ENCODE measurements at places on chromosomes 12 and 14. TPM values are rescaled to one million over a fixed set of nuclear protein-coding genes. Genes with fewer than 3 reads are reported as not detected.

DNA sequence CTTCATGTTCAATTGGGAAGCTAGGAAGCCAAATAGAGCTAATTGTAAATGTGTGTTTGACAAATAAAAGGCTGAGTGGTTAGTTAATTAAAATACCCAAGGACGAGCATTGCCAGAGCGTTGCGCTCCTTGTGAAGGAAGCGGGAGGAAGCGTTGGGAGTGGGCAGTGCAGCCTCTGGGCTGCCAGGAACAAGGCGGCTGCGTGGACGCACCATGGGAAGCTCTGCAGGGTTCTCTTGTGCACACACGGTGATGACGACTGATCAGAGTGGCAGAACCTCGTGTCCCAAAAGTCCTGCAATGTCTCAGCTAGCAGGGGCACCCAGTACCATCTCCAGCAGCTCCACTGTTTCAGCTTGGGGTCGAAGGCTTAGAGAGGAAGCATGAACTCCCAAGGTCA lies 546.6 kb upstream of the TMEM132C start:
- no peaks in the 10 kb centered on the region for H3K4me1 ChIP-seq
- H3K27ac ChIP-seq = no peak overlapping the region
- H3K4me3 ChIP-seq = no peak overlapping the region

SMOC1 gene
- total RNA-seq = 5.7 TPM

SYNE3 gene
- total RNA-seq = 13.5 TPM

DNA sequence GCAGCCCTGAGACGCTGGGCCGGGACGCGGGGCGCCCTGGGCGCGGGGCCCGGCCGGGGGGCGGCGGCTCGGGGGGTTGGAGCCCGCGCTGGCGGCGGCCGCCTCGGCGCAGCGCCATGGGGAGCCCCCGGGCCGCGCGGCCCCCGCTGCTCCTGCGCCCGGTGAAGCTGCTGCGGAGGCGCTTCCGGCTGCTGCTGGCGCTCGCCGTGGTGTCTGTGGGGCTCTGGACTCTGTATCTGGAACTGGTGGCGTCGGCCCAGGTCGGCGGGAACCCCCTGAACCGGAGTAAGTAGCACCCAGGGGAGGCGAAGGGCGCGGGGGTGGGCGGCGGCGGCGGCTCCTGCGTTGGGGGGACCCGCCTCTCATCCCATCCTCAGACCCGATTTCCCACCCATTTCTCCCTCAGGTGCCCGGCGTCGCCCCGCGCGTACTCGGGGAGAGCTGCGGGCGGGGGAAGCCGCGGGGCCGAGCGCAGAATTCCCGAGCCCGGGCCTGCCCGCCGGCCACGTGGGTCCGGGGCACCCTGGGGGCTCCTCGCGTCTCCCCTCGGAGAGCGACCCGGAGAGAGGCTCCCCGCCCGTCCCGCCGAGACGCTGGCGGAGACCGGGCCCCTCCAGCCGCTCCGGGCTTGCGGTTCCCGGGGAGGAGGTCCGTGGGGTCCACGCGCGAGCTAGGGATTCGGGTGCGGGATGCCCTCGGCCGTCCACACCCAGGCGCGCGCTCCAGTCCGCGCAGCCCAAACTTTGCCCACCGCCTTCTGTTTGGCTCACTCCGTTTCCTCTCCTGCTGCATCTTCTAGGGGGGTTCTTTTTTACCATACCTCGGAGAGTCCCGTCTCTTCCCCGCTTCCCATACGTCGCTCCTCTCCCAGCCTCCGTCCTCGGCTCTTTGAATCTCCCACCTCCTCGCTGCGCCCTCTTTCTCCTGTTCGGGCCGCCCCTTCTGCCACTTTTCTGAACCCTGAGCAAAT lies 807 bp downstream of the B4GALNT3 start:
- H3K27me3 ChIP-seq = no peaks in the 10 kb centered on the region
- H3K27ac ChIP-seq = no peak overlapping the region
- H3K4me1 ChIP-seq = no peaks in the 10 kb centered on the region

DNA sequence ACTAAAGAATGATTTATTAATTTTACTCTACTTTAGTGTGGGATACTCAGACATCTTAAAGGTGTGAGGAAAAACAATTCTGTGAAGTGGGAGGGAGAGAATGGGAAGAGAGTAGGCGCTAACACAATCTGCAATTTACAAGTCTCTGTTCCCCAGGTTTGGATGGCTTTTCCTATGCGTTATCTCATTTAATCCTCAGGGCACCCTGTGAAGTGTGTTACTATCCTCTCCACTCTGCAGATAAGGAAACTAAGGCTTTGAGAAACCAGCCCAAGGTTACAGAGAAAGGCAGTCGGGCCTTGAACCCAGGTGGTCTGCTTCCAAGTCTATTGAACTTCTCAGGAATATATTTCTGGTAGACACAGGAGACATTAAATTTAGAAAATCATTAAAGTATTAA lies 36.2 kb upstream of the TUBA1C start:
- H3K4me3 ChIP-seq = no peak overlapping the region
- DNase-seq = no peak
- H3K27me3 ChIP-seq = no peaks in the 10 kb centered on the region
- no peak overlapping the region for H3K27ac ChIP-seq
- no peaks in the 10 kb centered on the region for H3K4me1 ChIP-seq

DNA sequence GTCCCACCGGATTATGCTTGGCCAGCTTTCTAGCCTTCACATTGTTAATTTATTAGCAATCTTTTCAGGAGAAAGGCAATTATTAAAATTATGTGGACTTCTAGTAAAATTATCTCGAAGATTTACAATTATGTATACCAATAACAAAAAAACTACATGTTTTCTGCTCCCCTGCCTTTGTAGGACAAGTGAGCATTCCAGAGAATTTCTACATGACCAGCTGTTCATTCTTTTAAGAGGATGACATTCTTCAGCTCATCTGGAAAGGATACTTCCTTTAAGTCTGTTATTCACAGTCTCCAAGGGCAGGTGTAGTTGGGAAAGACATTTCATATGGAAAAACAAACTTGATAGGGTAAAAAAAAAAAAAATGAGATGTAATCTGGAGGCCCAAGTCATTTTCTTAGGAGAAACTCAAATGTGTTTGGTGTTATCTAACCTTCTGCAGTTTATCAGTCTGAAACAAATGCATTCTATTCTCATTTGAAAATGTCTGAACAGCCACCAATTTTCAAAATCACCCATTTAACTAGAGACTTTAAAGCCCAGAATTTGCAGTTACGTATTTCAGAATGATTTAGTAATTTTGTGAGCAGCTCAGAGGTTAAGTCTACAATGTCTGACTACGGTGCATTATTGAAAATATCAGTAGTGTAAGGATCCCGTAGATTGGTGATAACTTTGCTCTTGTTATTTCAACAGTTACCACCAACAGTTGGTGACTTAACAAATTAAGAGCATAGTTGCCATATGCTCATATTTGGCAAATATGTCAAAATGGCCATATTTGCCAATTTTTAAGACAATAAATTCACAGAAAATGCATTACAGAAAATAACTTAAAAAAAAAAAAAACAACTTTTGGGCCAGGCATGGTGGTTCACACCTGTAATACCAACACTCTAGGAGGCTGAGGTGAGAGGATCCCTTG lies 1.8 kb upstream of the PHLDA1 start:
- H3K27me3 ChIP-seq = no peaks in the 10 kb centered on the region
- DNase-seq = no peak
- H3K4me3 ChIP-seq = peak overlapping the region; percentile 82

CPNE6 gene
- total RNA-seq = not detected

DNA sequence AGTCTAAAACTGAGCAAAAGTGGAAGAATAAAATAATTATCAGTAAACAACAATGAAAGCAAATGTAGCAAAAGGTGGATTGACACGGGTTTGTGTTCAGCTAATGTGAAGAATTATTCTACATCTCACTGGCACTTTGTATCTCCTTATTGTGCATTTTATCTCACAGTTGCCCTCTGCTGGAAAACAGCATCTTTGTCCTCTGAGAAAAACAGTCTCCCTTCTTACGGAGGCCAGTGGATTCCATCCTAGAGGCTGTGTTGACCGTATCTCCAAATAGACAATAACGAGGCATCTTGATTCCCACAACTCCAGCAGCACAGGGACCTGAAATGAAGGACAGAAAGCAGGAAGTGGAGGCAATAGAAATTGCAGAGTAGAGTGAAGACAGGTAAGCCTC lies 51.3 kb upstream of the PLBD1 start:
- H3K27ac ChIP-seq = no peak overlapping the region
- H3K4me3 ChIP-seq = no peak overlapping the region
- no peak for DNase-seq
- no peaks in the 10 kb centered on the region for H3K36me3 ChIP-seq
- H3K4me1 ChIP-seq = no peaks in the 10 kb centered on the region

- H3K4me3 ChIP-seq = peak overlapping the region; percentile 69
- H3K27ac ChIP-seq = peak overlapping the region; percentile 99
Measured at GRCh38 chr12:10214136-10214894, 1.6 kb downstream of the GABARAPL1 start.

DNA sequence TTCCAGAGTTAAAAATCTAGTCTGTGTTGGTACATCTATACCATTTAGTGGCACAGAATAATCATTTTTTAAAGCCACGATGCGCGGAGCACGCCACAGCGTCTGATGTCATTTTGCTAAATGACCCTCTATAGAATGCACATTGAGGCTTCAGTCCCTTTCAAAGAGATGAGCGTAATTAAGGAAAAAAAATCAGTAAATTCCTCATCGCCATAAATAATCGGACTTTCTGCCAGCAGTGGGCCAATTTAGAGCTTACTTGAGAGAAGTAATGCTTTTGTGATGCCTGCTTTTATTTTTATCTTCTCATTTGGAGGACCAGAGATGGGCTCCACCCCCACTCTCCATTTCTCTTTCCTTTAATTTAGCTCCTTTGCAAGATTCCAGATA lies 4.0 kb downstream of the ASCL1 start:
- DNase-seq = no peak
- no peaks in the 10 kb centered on the region for H3K4me1 ChIP-seq
- H3K27me3 ChIP-seq = peaks cover 93% of the 10 kb centered on the region

DNA sequence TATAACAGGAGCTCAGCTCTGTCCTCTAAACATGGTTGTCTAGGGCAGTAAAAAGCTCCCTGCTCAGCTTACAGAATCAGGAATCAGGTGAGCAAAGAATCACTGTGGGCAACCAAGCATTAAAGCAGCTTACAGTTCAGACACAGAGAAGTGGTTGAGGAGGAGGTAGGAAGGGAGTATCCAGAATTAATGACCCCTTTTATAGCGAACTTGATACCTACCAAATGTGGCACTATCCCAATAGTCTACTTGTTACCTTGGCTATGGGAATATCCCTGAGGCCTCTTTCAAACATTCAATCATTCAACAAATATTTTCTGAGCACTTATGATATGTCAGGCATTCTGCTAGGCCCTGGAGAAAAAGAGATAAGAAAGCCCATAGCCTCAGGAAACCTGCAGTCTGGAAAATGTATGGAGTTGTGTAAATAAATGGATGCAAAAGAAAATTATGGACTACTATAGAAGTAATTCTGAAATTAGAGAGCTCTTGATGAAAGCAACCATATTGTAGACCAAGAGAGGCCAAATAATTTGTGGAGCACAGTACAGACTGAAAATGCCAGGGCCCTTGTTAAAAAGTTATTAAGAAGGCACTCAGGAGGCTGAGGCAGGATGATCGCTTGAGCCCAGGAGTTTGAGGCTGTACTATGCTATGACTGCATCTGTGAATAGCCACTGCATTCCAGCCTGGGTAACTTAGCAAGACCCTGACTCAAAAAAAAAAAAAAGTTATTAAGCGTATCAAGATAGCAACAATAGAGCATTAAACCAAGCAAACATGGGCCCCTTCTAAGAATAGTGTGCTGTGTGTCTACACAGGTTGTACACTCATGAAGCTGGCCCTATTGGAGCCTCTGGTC lies 134.0 kb upstream of the CPSF6 start:
- H3K36me3 ChIP-seq = no peaks in the 10 kb centered on the region
- H3K4me1 ChIP-seq = no peaks in the 10 kb centered on the region
- H3K27me3 ChIP-seq = no peaks in the 10 kb centered on the region
- H3K4me3 ChIP-seq = no peak overlapping the region
- DNase-seq = no peak

SLC8B1 gene
- total RNA-seq = 32.6 TPM

KLHL33 gene
- total RNA-seq = 0.29 TPM

DNA sequence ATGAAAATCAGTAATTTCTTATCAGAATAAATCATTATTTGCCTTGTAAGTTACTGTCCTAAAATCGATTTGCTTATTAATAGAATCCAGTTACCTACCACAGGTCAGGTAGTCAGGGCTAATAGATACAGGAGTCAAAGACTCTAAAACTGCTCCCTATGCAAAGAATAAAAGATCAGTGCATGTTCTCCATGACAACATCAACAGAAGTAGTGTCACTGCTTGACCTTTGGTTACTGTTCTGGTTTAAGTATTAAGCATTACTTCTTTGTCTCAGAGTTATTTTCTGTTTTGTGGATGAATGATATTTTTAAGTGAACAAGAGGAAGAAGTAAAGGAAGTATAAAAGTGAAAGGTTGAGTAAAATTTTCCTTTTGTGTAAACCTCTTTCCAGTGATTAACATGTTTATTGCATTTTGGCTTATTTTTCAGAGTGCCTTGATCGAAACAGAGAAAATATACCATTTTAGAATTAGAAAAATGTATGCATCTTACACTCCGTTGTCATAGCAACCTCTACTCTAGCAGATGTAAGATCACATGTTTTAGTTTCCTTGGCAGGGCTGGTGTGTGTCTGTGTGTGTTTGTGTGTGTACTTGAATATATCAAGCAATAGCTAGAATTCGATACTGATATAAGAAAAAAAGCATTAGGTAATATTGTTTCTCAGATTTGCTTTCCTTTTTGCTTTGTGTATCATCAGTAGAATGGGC lies 44.7 kb downstream of the ABCD2 start:
- no peak overlapping the region for H3K4me3 ChIP-seq
- no peaks in the 10 kb centered on the region for H3K36me3 ChIP-seq
- H3K4me1 ChIP-seq = no peaks in the 10 kb centered on the region
- no peak for DNase-seq
- H3K27ac ChIP-seq = no peak overlapping the region
- no peaks in the 10 kb centered on the region for H3K27me3 ChIP-seq

Measured in breast epithelium (tissue), 4 donors.